ENCODE measurements at places on chromosomes 2 and 18.

DNA sequence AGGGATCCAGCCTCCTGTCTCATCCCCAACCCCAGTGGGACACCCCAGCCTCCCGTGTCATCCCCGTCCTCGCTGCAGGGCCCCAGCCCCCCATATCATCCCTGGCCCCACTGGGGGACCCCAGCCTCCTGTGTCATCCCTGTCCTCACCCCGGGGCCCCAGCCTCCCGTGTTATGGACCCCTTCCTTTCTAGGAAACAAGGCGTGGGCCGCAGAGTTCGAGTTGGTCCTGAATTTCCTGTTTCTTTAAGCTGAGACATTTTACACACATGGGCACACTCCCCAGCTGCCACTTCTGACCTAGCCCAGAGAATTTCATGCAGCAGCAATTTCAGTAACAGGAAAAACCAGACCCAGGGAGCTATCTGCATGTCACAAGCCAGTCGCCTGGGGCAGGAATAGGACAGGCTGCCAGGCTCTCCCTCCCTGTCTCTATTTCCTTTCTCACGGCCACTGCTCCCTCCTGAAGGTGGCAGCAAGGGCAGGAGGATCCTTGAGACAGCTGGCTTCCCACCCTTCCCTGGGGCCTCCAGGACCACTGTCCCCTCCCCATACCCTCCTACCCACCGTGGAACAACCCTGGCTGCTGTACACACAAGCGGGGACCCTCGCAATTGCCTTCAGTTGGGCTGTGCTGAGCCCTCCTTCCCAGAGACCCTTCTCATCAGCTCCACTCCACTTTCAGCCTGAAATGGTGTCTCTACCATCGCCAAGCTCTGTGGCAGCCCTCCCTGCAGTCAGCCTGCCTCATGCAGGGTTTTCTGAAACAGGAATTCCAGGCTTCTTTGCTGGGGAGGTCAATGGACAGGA is 141.9 kb upstream of the ID2 start:
- DNase-seq: peak; percentile 99

DNA sequence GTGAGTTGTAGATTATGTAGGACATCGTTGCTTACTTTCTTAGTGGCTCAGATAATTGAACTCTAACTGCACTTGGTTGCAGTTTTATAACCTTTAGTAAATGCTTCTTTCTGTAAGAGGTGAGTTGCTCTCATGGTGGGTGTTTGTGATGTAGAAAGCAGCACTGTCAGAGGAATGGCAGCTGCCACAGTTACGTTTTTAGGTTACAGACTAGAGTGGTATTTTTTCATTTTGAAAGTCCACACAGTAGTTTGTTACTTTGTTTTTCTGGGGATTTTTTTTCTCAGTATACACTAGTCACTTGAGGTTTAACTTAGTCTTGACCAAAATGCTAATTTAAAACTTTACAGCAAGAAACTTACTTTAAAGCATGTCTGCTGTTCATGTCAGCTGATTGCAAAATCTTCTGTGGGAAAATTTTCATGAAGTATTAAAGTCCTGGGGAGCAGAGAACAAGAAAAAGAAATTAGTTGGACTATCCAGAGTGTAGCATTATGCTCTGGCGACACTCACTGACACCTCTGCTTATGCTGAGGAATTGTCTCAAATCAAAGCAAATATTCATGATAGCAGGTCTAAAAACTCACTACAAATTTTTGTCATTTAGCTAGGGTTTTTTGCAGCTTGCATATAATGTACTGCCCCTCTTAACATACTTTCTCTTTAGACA is 14.8 kb downstream of the AFTPH start:
- DNase-seq: no peak

DNA sequence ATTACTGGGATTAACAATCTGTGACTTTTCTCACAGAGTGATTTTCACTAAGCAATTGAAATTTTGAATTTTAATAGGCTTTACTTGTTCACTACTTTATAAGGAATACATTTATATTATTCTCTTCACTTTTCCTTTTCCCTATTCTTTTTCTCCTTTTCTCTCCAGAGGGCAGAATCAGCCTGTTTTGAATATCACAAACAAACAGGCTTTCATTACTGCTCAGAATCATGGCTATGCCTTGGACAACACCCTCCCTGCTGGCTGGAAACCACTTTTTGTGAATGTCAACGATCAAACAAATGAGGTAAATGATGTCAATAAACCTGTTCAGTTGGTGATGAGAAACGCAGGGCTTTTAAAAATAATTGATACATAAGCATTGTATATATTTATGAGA is 35.3 kb downstream of the CPS1 start:
- DNase-seq: no peak

DNA sequence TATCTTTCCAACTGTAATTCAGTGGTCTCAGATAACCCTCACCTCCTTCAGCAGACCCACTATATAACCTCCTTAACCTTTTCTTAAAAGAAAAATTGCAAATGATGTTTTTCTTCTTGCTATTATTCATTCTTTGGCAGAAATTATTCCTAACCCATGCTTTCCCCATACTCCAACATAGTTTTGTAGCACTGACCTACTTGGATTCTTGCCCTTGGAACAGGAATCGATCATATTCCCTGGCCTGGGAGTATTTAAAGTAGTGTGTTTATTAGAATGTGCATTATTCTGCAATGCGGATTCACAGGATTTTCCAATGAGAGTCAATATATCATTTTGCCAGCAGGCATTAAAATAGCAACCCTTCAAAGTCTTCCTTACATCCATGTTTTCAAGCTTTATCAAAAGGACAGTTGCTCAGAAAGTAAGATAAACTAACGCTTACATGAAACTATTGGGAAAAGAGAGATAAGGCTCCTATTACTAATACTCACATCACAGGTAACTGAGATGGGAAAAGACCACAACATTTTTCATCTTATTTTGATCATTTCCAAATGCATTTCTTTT is 37.4 kb downstream of the CHN1 start:
- no peak for DNase-seq

- no peak for DNase-seq
These were observed 11.6 kb downstream of the CD28 start for GRCh38 chr2:203718087-203718486.

Data from trophoblast cell (in vitro differentiated cells and primary cell).